GM12878 (cell line): ENCODE measurements at places on chromosomes 11 and 22.

DNA sequence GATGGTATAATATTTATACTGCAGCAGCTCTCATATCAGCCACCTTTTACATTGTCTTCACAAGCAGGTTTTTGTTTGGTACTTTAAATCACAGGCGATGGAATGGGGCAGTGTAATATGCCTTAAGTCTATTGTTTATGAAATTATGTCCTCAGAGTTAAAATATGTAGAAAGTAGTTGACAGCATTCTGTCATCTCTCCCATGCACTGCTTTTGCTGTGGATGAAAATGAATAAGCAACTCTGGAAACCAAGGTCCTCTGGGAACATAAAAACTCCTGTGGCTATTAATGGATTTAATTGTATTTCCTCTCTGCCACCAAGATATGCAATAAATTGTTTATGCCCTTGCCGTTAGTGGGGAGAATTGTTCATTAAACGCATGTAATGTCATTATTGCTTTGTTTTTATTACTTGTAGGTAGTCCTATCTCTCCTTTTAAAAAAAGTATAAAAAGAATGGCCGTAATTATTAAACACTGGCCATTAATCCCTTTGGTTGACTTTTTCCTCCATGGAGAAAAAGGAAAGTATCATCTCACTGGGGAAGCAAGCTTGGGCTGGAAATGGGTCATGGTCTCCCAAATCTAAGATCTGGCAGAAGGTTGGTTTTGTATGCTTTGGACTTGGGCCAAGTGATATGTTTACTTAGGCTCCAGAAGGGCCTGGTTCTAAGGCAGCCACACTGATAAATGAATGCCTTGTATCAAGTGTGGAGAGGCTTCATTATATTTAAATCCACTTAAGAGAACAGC lies 13.1 kb downstream of the PACS1 start:
- no peak for DNase-seq

- DNase-seq: no peak
Observed at GRCh38 chr11:37182031-37182430, 584.0 kb upstream of the RAG2 start.

DNA sequence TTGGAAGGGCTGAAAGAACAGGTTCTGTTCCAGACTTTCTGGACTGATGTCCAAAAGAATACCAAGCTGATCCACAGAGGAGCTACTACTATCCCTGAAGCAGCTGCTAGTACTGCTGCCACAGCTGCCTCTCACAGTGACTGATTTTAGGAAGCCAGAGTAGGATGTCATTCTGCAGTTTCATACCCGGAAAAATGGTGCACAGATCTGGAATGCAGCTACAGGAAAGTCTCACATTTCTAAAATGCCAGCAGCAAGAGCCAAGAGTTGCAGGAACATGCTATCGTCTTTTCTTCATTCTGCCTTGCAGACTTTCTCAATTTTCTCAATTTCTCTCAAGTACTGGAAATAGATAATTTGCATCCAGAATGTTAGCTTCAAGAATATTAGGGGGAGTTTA lies 19.4 kb upstream of the CCDC179 start:
- DNase-seq: no peak

DNA sequence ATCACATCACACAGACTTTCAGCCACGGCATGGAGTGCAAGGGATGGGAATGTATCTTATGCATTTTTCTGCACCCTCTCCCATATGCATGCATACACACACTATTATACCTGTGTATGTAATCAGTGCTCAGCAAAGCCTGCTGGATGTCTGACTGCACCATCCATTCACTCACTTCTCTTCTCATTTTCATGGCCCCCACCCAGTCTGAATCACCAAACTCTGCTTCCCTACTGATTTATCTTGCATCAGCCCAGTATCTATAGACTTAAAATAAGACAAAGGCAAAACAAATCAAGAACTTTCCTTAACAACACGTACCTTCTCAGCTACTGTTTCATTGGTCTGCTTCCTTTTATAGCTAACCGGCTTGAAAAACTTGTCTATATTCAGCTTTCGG lies 21.6 kb downstream of the DBX1 start:
- no peak for DNase-seq

GRCh38 chr11:10265936-10266335 lies 28.1 kb downstream of the SBF2 start:
- no peak for DNase-seq

DNA sequence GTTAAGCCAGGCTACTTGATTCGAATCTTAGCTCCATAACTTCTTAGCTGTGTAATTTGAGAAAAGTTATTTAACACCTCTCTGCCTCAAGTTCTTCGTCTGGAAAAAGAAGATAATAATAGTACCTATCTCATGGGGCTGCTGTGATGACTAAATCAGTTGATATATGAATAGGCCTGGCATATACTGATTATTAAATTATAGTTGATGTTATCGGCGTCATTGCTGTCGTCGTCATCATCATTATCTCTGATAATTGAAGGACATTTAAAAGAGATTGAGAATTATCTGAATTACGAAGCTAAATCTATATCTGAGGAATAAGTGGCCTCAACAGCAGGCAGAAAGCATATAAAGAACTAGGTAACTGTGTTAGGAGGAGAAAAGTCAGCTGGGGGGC lies 145.0 kb downstream of the APOL5 start:
- DNase-seq: no peak

- DNase-seq: no peak
Observed at GRCh38 chr11:19576903-19577302, 135.7 kb upstream of the NAV2 start.

DNA sequence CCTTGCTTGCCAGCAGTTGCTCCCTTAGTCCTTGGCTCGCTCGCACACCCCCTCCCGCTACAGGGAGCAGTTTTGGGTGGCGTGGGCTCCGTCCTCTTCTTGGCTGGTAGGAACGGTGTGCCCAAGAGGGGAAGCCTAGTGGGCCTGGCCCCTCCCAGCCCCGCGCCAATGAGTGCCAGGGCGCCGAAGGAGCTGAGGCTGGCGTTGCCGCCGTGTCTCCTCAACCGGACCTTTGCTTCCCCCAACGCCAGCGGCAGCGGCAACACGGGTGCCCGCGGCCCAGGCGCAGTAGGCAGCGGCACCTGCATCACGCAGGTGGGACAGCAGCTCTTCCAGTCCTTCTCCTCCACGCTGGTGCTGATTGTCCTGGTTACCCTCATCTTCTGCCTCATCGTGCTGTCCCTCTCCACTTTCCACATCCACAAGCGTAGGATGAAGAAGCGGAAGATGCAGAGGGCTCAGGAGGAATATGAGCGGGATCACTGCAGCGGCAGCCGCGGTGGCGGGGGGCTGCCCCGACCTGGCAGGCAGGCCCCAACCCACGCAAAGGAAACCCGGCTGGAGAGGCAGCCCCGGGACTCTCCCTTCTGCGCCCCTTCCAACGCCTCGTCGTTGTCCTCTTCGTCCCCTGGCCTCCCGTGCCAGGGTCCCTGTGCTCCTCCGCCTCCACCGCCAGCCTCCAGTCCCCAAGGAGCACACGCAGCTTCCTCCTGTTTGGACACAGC lies 1.6 kb downstream of the C11orf87 start:
- DNase-seq: no peak

DNA sequence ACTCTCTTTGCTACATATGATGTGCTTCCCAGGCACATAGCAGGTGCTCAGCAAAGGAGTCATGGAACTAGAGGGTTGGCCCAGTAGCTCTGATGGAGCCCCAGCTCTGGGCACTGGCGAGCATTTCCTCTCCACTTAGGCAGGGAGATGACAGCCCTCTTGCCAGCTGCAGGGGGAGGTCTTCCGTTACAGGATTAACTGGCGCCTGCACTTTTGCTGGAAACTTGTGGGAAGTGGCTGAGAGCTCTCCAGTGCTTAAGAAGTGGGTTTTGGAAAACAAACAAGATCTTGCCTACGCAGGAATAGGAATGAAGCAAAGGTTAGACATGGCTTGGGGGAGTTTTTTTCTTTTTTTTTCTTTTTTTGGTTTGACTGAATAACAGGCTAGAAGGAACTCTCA lies 75.5 kb downstream of the MICAL2 start:
- no peak for DNase-seq

GRCh38 chr11:43269254-43269918 lies 42.4 kb upstream of the API5 start:
- DNase-seq: no peak

DNA sequence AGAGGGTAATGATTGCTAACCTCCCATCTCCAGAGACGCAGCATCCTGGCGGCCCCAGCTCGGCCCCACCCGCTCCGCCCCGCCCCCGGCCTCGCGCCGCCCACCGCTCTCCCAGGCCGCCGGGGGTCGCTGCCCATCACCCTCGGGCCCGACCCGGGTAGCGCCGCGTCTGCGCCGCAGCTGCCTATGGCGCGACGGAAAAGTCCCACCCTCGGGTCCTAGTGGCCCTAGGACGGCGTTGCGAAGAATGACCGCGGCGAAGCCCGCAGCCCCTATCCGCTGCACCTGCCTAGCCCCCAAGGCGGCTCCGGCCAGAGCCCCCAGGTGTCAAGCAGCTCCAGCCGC lies 457 bp downstream of the CPSF7 start:
- DNase-seq: no peak

GRCh38 chr11:353179-353873 lies 16.0 kb upstream of the B4GALNT4 start:
- no peak for DNase-seq

- no peak for DNase-seq
Observed at GRCh38 chr11:5931061-5931460, 11.0 kb upstream of the OR56A3 start.
